Hippocampal formation (tissue), 2 donors: ENCODE measurements at places on chromosomes 16 and 17.

GRCh38 chr17:22704674-22705073 is 1012.4 kb downstream of the KCNJ18 start:
- DNase-seq, result no peak

GRCh38 chr17:77425791-77426641 is 285.2 kb downstream of the SEC14L1 start:
- no peak for DNase-seq

DNA sequence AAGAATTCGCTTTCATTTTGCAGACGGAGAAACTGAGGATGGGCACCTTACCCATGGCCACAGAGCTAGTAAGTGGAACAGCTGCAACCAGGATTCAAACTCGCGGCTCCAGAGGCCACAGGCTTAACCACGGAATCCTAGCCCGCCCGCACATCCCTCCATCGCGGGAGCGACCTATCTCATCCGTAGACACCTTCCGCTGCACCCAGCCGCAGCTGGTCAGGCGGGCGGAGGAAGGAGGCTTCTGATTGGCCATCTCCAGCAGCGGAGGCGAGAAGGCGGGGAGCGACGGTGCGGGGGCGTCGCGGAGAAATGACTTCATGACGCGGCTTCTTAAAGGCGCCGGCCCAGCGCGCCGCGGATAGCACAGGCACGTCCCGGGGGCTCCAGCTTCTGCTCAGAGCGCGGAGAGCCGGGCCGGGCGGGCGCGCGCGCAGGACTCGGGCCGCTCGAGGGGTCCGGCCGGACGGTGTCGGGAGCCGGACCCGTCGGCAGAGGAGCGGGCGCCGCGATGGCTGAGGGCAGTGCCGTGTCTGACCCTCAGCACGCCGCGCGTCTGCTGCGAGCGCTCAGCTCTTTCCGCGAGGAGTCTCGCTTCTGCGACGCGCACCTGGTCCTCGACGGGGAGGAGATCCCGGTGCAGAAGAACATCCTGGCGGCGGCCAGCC is at the start of gene GAN:
Gene GAN (plus strand): TSS at position 360 of the 668 bp plus-strand sequence. CDS start 152 bp downstream, at position 512.
- DNase-seq, result peak; percentile 90

DNA sequence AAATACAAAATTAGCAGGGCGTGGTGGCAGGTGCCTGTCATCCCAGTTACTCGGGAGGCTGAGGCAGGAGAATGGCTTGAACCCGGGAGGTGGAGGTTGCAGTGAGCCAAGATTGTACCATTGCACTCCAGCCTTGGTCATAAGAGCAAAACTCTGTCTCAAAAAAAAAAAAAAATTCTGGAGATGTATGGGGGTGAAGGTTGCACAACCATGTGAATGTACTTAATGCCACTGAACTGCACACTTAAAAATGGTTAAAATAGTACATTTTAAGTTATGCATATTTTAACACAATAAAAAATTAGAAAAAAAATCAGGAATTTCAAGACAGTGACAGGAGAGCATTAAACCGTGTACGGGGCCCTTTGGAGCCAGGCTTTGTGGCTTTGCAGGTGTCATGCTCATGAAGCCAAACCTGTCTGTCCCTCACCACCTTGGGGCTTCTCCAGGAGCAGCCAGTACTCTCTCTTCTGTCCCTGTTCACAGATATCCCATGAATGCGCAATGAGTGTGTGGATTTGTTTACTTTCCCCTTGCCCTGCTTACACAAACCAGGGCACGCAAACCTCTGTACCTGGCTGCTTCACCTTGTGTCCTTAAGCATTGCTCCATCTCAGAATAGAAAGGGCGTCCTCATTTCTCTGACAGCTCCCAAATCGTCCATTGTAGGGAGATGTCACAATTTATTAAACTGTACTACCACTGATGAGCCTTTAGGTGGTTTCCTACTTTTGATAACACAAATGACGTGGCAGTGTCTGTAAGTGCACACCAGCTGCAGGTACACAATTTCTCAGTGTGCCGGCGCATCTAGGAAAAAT is 58.2 kb upstream of the CBX4 start:
- DNase-seq, result no peak

DNA sequence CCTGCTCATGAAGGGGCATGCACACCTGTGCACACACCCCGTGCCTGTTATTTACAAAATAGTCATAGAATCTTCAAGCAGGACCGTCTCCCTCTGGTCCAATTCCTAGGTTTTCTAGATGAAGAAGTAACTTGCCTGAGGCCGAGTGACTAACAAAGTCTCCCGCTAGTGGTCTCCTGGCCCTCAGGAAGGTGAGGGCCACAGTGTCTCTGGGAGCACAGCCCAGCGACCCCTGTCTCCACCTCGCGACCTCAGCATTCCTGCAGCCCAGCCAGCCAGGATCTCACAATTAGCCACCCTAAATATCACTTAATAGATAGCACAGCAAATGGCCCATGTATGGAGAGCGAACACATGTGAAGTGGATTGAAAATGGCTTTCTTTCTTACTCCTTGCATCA is 30.5 kb upstream of the CACNG1 start:
- DNase-seq, result no peak

DNA sequence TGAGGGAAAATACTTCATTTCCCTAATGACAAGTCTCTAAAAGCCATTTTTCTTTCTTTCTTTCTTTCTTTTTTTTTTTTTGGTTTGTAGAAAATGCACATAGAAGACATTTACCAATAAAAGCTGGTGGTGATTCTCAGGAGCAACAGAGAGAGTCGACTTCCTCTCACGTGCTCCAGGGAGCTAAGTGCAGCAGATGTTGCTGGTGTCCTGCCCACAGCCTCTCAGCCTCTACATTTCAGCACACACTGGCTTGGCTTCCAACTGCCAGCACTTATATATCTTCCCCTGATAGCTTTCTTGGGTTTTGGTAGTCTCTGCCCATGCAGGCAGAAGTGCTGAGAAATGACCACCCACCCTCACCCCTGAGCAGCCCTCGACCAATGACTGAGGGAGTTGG is 58.4 kb upstream of the MARCHF10 start:
- no peak for DNase-seq

DNA sequence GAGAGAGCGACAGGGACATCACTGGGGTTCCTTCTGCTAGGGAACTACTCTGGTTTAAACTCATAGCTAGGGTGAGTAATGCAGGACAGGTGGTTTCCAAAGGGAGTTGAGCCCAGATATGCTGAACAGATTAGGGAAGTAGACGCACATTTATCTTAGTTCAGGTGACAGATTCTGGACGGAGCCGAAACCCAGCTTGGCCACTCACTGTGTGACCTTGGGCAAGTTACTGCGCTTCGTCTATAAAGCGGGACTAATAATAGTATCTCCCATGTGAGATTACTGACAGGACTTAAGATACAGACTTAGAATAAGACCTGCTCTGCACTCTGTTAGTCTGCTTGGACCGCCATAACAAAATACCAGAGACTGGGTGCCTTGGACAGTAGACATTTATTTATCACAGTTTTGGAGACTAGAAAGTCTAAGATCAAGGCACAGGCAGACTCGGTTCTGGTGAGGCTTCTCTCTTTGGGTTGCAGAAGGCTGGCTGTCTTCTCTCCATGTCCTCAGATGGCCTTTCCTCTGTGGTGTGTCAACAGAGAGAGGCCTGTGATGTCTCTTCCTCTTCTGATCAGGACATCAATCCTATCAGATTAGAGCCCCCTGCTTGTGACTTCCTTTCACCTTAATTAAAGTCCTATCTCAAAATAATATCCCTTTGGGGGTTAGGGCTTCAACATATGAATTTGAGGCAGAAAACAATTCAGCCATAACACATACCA is 12.1 kb downstream of the SCNN1G start:
- no peak for DNase-seq

DNA sequence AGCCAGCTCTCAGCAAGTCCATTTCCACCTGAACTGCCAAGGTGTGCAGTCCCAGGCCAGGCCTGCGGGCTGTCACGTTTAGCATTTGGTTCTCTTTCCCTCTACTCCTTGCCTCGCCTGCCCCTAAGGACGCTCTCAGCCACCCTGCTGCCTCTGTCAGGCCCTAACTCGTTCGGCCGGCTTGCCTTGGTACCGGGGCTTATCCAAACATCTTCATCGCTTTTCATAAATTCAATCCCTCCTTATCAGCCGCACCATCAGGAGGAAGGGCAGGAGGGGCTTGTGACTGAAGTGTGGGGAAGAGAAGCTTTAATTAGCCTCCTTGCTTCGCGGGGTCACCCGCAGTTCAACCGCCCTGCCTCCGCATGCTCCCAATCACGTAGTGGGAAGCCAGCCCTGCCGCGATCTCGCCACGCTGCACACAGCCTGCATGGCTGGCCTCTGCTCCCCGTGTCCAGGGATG is 231.1 kb downstream of the SOX9 start:
- no peak for DNase-seq

- DNase-seq, result no peak
These were observed 731 bp upstream of the EXOC7 start for GRCh38 chr17:76104140-76104895.

DNA sequence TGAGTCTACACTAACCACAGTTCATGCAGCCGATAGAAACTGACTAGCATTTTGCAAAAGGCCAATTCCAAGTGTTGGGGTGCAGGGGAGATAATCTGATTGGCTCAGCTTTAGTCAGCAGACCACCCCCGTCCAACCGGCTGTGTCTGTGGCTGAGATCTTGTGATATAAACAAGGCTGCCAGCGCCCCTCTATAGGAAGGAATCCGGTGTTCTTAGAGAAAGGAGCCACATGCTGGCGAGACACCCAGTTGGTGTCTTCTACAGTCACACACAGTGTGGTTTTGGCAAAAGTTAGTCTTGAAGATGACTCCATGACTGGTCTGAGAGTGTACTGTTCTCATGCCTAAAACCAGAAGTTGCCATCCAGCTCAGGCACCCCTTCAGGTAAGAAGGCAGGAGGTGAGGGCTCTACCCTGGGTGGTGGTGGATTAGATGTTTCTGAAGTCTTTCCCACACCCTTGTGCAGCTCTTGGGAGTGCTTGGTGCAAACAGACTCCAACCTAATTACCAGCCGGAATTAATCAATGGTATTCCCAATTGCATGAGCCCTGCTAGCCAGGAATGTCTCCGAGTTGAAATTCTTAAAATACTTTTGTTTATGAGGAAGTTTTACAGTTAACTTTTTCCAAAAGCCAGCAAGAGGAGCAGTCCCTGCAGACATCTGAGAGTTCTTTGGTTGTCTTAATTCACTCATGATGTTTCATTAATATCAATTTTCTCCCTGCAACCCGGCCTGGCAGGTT is 172.3 kb upstream of the IRX6 start:
- no peak for DNase-seq

GRCh38 chr16:2015117-2015946 is 4.3 kb upstream of the NPW start:
- DNase-seq, result no peak

DNA sequence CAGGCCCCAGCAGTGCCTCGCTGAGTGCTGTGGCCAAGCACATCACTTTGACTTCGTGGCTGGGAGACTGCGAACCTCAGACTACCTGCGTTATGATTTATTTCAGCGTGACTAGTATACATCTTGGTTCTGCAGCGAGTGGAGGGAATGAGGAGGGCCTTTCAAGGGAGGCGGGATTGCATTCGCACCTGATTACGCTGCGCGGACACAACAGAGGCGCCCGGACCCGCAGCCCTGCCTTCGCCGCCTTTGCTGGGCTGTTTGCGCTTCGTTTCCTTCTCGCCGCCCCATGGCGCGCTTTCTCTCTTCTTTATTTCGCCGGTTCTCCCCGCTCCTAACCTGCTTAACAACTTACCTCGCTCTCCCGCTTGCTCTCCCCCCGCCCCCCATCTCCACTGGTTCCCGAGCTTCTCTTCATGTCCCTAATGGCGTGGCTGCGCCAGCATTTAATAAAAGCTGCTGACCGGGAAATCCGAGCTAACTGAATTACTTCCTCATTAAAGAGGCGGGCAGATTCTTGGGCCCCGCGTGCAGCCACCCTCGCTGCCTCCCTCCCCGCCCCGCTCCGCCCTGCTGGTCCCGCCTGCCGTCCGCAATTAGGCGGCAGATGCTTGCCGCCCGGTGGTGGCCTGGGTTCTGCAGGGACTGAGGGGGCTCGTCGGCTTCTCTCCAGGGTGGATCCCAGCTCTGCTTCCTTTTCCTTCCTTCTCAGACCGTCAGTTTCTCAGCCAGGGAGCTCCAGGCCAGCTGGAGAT is 257.6 kb upstream of the SDK2 start:
- no peak for DNase-seq

- DNase-seq, result no peak
These were observed 39.9 kb downstream of the NUP88 start for GRCh38 chr17:5379351-5380107.

DNA sequence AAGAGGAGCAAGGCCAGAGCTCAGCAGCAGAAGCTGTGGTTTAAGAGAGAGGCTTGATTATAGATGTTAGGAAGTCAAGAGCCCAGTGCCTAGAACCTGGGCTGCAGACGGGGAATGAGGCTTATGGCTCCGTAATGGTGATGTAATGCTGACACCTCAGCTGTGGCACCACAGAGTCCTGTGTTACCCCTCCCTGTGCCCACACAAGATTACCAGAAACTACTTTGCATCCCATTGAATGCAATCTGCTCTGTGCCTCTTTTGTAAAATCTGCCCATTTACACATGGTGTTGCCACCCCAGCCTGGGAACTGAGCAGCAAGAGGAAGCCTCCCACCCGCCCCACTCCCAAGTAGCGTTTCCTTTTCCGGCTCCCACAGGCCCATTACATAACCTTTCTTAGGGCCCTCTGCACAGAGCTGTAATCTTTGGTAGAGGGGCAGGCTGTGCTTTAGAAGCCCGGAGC is 57.0 kb downstream of the PITPNC1 start:
- no peak for DNase-seq

DNA sequence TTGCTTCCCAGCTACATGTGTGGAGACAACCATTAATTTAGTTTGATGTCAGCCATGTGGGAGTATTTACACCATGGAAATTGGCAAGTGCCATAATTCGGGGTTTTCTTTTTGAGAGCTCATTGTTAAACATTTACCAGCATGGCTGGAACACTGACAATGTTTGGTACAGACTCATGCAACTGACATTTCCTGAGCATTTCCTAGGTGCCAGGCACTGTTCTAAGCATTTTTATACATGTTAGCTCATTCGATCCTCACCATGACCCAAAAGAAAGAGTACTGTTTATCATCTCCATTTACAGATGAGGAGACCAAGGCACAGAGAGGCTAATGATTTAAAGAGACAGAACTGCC is 86.9 kb downstream of the FOXL1 start:
- no peak for DNase-seq

- no peak for DNase-seq
These were observed 142.4 kb downstream of the TOX3 start for GRCh38 chr16:52404546-52404945.

DNA sequence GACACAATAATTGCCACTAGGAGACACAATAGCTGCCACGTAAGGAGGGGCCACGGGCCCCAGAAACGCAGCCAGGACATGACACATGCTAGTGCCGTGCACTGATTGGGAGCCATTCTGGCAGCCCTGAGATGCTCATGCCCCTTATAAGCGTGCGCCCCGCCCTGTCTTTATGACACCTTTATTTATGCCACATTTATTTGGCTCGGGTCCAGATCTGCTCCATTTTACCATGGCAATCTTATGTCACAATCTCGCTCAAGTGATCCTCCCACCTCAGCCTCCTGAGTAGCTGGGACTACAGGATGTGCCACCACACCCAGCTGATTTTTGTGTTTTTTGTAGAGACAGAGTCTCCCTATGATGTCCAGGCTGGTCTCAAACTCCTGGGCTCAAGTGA is 43.8 kb upstream of the NF1 start:
- DNase-seq, result no peak
